ENCODE measurements at places on chromosomes 2 and 18. TPM values are rescaled to one million over a fixed set of nuclear protein-coding genes. Genes with fewer than 3 reads are reported as not detected.

REG1B gene
- polyA plus RNA-seq, result not detected

NCKAP5 gene
- 3.3 TPM for polyA plus RNA-seq

MYO5B gene
- polyA plus RNA-seq, result 0.38 TPM

PER2 gene
- polyA plus RNA-seq, result 3.5 TPM

MC4R gene
- not detected for polyA plus RNA-seq

AQP12A gene
- polyA plus RNA-seq, result not detected

KIF5C gene
- 119 TPM for polyA plus RNA-seq

NTSR2 gene
- polyA plus RNA-seq, result 1.7 TPM

IKZF2 gene
- polyA plus RNA-seq, result 3.0 TPM

TNFRSF11A gene
- polyA plus RNA-seq, result 3.4 TPM

KIAA2012 gene
- polyA plus RNA-seq, result 0.13 TPM

MAP2 gene
- polyA plus RNA-seq, result 87.1 TPM

LIMS4 gene
- not detected for polyA plus RNA-seq

BOLL gene
- 1.8 TPM for polyA plus RNA-seq

KCNG3 gene
- polyA plus RNA-seq, result 0.15 TPM

MC2R gene
- polyA plus RNA-seq, result not detected

VWC2L gene
- not detected for polyA plus RNA-seq
